ENCODE measurements at places on chromosomes 11 and 22.
A peak's percentile ranks its signal among the peaks of the same experiment; 100 is the strongest.

DNA sequence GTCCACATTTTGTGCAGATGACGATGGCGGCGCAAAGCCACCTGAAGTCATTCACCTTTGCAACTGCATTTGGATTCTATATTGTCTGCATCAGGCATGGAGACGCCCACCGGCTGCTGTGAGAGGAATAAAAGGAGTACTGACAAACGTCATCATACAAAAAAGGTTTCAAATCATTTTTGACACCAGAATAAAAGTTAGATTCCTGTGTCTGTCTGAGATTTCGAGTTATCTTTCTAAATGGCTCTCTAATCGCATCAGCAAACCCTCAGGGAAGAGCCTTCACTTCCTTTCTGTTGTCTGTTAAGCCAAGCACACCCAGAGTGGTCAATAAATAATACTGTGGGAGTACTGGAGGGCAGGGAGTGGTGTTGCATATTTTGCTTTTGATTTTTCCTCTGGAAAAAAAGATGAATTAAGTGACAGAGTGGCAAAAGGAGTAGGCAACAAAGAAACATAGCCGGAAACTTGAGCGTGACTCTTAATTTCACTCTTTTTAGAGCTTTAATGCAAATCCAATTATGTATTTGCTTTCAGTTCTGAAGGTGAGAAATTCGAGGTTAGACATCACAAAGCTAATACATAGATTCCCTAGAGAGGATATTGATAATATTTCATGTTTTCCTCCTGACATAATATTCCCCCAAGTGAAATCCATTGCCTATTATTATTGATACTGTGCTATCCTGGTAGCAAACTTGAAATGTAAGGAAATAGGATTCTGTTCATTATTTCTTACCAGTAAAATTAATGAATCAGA is 150.8 kb upstream of the MTMR2 start:
- H3K4me3 ChIP-seq: no peak overlapping the region
- H3K27ac ChIP-seq: no peak overlapping the region
- DNase-seq: no peak
- H3K27me3 ChIP-seq: peaks cover 3% of the 10 kb centered on the region
- H3K36me3 ChIP-seq: peaks cover 25% of the 10 kb centered on the region
- H3K4me1 ChIP-seq: peaks cover 28% of the 10 kb centered on the region

DNA sequence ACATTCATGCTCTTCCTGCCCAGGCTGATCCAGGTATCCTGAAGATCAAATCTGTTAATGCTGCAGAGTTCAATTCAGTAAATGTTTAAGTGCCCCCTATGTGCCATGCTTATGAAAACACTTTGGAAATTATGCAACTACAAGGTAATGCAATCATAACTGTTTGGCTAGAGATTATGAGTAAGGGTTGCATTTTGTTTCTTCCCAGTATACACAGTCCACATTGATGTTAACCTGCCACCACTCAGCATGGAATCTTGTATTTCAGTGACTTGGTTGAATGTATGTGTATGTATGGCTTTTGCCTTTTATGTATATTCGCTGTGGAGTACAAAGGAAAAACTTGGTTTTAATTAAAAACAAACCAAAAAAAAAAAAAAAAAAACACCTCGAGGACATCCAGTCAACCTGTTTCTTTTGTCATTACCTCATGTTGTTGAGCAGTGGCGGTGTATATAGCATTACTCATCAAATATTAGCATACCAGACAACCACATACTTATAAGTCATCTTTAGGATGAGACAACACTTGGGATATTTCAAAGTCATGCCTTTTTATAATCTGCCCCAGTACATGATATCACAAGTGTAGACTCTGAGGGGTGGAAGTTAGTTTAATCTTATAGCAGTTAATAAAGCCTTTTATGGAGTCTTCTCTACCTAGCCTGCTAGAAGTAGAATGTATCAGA is 86.1 kb upstream of the HORMAD2 start:
- no peak overlapping the region for H3K27ac ChIP-seq
- H3K27me3 ChIP-seq: no peaks in the 10 kb centered on the region
- H3K4me1 ChIP-seq: peaks cover 35% of the 10 kb centered on the region
- H3K4me3 ChIP-seq: no peak overlapping the region
- peaks cover 34% of the 10 kb centered on the region for H3K36me3 ChIP-seq

DNA sequence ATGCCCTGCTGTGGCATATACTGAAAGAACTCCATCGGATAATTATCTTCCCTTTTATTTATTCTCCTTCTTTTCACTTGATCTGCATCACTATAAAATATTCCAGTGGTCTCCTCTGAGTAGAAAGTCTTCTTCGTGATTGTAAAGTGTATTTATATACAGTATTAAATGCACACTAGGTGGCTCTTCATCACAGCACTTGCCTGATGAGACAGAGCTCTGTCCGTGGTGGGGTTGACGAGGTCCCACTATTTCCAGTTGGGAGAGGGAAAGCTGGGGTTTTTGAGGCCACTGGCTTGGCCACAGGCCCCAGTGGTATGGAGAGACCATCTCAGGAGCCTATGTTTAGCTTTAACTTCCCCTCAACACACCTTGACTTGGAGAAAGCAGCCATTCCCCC is 31.6 kb upstream of the ZBTB16 start:
- no peak for DNase-seq
- H3K27me3 ChIP-seq: peaks cover 26% of the 10 kb centered on the region
- no peaks in the 10 kb centered on the region for H3K4me1 ChIP-seq
- no peak overlapping the region for H3K27ac ChIP-seq
- no peaks in the 10 kb centered on the region for H3K36me3 ChIP-seq

DNA sequence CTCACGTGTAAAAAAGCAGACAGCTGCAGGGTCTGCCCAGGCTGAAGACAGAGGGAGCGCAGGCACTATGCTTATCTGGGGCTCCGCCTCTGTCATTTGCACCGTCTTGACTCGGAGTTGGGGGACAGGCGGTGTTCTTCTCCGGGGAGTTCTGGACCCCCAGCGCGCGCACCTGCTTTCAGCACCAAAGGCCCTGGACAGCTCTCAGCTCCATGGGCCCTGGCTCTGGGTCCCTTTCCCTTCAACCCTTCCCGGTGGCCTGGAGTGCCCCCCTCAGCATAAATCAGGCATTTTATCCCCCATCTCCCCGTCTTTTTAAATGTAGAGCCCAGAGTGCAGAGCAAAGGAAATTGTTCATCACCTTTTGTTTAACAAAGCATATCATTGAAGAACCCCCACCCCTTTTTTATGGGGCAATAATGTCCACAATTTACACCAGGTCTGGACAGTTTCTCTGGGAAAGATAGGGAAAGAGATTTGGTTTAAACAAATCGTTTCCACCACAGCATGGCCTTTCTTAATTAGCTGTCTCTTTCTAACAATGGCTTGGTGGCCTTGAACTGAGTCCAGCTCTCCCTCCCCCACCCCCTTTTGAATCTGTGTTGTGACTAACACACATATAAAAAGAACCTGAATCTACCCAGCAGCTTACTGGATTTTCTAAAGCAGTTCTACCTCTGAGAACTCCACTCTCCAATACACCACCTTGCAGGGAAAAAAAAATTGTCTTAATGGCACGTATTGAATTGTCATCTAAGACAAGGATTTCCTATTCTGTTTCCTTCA is 1.7 kb downstream of the SEZ6L start:
- peak; percentile 88 for DNase-seq
- H3K4me3 ChIP-seq: peak overlapping the region; percentile 71
- no peak overlapping the region for H3K27ac ChIP-seq
- peaks cover 66% of the 10 kb centered on the region for H3K27me3 ChIP-seq
- H3K36me3 ChIP-seq: no peaks in the 10 kb centered on the region
- H3K4me1 ChIP-seq: peaks cover 19% of the 10 kb centered on the region

- H3K27me3 ChIP-seq: peaks cover 4% of the 10 kb centered on the region
- H3K27ac ChIP-seq: no peak overlapping the region
- H3K4me1 ChIP-seq: peaks cover 43% of the 10 kb centered on the region
- H3K36me3 ChIP-seq: no peaks in the 10 kb centered on the region
These were observed 79.1 kb upstream of the KCNQ1OT1 start for GRCh38 chr11:2778630-2779498.

DNA sequence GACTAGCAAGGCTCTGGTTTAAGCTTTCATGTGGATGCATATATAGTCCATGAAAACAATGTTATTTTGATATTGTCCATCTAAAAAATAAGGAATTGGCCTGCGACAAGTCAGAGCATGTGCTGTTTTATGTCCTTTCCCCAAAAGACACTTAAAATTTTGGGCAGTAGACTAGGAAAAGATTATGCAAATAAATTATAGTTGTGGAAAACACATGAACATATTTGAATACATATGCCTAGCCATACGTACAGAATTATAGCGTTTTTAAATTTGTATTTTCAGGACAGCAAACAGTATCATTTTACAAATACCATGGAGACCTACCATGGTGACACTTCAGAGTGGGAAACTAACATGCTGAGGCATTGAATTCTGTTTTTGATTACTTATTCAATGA is 113.8 kb upstream of the SLC5A12 start:
- no peaks in the 10 kb centered on the region for H3K4me1 ChIP-seq
- DNase-seq: no peak
- H3K4me3 ChIP-seq: no peak overlapping the region
- H3K36me3 ChIP-seq: no peaks in the 10 kb centered on the region
- H3K27me3 ChIP-seq: no peaks in the 10 kb centered on the region
- H3K27ac ChIP-seq: no peak overlapping the region
